Left lobe of liver (tissue), 2 donors: ENCODE measurements at places on chromosomes 11 and 22.

- DNase-seq: no peak
Observed at GRCh38 chr11:19676475-19677380, 35.9 kb upstream of the NAV2 start.

GRCh38 chr22:47201186-47201995 lies 438.9 kb downstream of the TBC1D22A start:
- DNase-seq: peak; percentile 98

DNA sequence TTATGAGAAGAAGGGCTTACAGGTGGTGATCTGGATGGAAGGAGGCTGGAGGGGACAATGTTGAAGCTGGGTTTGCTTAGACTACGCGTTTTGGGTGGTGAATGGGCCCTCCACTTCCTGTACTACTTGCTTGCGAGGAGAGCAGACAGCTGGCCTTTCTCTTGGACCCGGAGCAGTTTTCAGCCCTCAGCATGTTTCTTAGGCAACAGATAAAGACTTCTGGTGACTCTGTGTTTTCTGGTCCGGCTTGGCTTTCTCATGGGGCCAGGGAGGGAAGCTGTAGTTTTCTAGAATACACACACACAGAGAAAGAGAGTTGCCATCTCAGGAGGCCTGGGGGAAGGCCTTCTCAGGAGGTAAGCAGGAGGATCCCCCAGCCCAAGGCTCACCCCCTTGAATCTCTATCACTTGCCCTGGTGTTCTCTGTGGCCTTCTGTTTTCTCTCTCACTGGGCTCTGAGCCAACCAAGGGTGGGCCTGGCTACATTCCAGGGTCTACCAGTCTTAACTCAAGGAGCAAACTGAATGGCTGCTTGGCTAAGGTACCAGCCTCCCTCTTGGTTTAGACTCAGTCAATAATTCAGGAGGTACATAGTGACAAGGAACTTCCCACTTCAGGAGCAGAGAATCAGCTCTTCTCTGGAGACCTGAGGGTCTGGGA lies 2.4 kb downstream of the CCS start:
- no peak for DNase-seq

- no peak for DNase-seq
Observed at GRCh38 chr11:33001751-33002542, 13.7 kb upstream of the DEPDC7 start.

DNA sequence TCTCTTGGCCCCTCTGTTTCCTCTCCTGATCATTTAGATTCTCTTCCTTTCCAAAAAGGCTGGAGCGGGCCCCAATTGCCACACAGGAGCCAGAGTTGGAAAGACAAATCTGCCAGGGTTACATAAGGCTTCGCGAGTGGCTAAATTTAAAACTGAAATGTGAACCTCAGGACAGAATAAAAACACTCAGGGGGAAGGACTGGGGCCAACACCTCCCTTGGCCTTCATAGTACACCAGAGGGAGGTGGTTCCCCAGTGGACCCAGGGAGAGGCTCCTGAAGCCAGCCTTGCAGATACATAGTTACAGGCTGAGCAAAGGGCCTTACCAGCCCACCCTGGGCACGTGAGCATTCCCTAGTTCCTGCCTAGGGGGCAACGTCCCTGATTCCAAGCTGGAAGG lies 150.1 kb downstream of the MN1 start:
- no peak for DNase-seq

DNA sequence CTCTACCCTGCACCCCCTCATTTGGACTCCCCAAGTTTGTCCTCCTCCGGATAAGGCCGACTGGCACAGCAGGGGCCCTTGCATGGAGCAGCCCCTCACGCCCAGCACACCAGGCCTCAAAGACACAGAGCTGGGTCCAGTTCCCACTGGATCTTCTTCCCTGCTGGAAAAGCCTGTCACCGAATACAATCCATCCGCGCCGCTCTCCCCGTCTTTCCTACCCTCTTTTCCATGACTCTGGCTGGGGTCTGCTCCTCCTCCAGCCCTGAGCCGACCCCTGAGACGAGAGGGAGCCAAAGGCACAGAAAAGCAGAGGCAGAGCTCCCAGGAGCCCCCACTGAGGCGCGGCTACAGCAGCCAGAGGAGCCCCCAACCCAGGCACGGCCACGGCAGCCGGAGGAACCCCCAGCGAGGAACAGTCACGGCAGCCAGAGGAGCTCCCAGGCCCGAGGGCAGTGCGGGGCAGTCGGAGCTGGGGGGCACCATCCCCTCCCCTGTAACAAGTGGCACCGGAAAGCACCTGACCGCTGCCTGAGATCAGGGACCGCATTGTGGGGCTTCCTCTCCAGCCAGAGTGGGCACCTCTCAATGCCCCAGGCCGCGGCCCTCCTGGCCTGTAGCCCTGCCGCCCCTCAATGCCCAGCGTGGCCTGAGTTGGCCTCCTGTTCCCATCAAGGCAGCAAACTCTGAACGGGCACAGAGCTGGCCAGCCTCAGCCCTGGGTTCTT lies 12.0 kb downstream of the ALG12 start:
- no peak for DNase-seq

- no peak for DNase-seq
Observed at GRCh38 chr11:60633645-60634044, 65.8 kb upstream of the MS4A8 start.

DNA sequence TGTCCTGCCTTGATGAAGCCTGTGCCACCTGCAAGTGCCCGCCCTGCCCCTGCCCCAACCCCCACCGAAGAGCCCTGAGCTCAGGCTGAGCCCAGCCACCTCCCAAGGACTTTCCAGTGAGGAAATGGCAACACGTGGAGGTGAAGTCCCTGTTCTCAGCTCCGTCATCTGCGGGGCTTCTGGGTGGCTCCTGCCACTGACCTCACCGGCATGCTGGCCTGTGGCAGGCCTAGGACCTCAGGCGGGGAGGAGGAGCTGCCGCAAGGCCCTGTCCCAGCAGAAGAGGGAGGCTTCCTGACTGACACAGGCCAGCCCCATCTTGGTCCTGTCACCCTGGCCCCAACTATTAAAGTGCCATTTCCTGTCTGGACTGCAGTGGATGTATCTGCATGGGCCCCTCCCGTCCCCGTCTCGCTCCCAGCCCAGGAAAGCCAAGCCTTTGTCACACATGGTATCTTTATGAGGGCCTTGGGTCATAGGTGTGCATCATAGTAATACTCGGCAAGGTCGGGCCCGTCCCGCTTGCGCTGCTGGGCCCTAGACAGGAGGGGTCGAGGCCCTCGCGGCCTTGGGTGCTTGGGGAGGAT lies 882 bp downstream of the FREY1 start:
- DNase-seq: no peak

DNA sequence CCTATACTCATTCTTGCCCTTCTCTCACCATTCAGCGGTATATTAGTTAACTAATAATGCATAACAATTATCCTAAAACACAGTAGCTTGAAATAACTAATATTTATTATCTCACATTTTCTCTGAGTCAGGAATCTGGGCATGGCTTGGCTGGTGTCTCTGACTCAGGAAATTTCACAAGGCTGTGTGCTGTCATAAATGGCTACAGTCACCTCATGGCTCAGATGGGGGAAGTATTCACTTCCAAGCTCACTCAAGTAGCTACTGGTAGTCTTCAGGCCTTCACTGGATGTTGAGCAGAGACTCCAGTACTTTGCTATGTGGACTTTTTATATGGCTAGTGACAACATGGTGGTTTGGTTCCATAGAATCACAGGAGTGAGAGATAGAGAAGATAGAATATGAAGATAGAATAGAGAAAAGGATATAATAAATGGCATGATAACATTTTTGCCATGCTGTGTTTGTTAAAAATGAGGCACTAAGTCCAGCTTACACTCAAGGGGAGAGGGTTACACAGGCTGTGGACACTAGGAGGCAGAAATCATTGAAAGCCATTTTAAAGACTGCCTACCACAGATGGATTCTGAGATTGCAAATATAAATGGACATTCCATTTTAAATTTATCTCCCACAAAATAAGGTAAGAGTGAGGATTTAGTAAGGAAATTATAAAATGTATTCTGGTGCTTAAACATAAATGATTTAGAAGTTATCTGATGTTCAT lies 997.8 kb upstream of the CHORDC1 start:
- DNase-seq: no peak

DNA sequence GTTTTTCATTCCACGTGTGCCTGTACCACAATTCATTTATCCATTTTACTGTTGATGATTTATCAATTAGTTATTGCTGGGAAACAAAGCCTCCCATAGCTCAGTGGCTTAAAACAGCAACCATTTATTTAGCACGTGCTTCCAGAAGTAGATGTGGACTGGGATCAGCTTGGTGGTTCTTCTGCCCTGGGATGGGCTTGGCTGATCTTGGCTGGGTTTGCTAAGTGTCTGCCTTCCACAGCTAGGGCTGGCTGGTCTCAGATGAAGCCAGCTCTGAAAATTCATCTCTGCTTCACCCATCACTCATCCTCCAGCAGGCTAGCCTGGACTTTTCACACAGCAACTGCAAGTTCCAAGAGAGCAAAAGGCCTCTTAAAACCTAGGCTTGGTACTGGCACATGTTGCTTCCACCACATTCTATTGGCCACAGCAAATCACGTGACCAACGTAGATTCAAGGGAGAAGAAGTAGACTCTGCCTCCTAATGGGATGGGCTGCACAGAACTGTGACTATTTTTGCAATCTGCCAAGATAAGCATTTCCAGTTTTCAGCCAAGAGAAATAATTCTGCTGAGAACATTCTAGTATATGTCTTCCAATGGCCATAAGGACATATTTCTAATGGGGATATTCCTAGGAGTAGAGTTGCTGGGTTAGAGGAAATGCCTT lies 124.9 kb downstream of the MN1 start:
- DNase-seq: no peak
